NCI-H1694 treated with DMSO at 0.1 percent for 48 hours (cell line): ENCODE measurements at places on chromosomes 13 and 19.

- DNase-seq: no peak
These were observed 15.8 kb upstream of the GRAMD1A start for GRCh38 chr19:34984287-34984686.

GRCh38 chr19:51689751-51690453 lies 3.2 kb upstream of the SPACA6 start:
- DNase-seq: no peak

DNA sequence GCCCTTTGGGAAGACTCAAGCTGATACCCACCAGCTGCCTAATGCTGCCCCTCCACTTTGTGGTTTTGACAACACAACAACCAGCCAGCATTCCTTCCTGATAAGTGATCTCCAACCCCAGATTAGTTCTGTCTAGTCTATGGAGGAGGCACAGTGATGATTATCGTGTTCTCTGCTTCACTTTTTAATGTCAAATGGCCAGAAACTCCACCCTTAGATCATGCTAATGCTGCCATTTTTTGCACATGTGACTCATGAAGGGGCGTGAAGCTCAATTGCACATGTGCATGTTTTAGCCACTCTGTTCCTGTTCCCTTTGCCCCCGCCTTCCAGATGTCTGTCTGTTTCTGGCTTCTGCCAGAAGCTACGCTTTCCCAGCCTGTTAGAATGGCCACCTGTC lies 199.8 kb downstream of the COG6 start:
- peak; percentile 5 for DNase-seq

DNA sequence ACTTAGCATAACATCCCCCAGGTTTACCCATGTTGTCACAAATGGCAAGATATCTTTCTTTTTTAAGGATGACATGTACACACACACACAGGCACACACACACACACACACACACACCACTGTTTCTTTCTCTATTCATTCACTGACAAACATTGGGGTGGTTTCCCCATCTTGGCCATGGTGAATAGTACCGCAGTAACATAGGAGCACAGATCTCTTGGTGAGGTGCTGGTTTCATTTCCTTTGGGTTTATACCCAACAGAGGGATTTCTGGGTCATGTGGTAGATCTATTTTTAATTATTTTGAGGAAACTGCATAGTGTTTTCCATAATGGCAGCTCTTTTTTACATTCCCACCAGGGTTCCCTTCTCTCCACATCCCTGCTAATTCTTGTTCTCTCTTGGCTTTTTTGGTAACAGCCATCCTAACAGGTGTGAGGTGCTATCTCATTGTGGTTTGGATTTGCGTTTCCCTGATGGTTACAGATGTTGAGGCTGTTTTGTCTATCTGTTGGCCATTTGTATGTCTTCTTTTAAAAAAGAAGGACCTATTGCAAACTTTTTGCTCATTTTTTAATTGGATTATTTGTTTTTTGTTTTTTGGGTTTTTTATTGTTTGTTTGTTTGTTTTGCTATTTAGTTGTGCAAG lies 251.7 kb upstream of the IRS2 start:
- no peak for DNase-seq

DNA sequence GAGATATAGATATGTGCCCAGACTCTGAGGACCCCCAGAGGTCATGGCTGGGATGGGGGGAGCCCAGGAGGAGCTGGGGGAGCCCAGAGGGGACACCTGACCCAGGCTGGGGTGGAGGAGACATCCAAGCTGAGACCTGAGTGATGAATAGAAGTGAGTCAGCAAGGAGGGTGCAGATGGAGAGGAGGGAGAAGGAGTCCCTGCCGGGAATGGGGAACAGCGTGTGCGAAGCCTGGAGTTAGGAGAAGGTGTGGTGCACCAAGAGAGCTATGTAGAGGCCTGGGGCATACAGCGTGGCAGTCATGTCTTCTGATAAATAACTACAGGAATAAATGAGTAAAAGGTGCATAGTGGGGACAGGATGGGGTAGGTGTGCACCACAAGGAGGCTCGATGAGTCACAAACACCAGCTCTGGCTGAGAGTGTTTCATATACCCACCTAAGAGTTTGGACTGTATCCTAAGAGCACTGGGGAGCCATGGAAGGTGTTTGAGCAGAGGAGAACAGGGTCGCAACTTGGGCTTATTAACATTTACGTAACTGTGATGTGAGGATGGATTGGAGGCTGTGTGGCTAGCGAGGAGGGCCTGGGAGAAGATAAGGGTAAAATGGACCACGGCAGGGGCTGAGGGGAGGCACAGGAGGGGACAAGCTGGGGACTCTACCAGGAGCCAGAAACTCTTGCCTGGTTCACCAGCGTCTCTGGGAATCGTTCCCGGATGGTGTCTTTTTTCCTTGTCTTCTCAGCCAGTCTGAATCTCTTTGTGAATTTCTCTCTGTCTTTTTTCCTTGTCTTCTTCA lies 1.4 kb downstream of the CEACAM18 start:
- no peak for DNase-seq

DNA sequence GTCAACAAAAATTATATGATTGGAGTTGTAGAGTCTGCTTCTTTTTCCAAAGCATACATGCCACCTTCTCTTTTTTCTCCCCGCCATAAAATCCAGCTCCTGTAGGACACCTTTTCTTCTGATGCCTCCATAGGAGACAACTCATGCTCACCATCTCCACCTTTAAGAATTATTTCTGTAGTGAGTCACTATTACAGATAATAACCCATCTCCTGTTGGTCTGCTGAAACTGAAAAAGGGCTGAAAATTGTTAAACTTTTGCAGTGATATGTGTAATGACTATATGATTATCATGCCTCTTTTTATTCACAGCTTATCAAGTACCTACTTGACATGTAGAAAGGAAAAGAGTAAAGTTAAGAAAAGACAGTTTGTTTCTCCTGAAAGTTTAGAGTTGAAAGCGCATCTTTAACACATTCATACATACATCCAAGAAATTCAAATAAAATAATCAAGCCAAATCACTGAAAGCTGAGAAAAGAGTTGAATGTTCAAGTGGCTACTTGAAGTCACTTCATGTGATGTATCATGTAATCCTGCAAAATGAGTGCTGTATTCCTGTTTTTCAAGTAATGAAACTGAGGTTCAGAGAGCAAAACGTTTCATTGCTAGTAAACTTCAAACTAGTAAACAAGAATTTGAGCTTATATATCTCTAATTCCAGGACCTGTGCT lies 35.5 kb upstream of the LPAR6 start:
- DNase-seq: no peak
